ENCODE measurements at places on chromosomes 4 and X.

DNA sequence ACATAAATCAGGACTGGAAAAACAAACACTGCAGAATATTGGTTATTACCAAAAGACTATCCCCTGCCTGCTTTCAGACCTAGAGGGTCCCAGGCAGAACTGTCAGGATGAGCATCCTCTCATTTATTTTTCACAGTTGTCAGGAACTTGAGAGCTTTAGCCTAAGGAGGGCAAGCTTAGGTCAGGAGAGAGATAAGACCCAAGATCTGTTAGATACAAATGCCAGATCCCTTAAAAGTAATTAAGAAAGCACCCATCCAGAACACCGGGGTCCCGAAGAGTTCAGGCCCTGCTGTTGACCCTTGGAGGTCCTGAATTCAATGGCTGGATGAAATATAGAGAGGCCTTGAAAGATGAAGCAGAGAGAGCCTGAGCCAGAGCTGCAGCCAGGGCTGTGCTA lies 5.9 kb upstream of the MAGEB3 start:
- DNase-seq = no peak

- no peak for DNase-seq
Observed at GRCh38 chrX:8629871-8630270, 102.1 kb downstream of the ANOS1 start.

DNA sequence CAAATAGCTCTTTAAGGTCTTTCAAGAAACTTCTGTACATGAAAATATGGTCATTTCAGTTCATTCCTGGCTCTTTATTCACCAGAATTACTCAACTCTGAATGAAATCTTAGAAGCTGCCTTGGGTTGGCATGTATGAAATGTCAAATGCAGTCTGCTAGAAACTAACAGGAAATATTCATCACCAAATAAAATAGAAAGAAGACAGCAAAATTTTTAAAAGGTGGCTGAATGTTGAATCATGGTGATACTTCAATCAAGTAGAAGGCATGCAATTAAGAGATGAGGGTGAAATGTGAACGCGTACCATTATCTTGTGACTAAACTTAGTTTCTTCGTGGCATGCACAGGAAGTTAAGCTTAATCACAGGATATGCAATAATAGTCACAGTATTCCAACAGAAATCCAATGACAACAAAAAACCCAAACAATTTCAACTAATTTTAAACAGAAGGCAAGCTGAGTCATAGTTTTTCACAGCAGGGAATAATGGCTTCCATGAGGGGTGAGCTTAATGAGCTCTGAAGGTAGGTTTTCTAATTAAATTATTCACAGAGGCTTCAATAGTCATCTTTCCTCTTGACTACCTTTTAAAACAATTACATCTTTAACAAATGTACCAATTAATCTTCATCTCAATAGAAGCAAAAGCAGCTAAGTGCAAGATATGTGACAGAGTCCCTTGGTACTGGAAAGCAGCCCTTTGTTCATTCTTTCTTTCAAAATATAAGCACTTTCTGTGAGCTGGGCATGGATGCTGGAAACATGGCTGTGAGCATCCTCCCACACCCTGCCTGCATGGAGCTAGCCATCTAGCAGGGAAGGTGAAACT lies 44.5 kb downstream of the SCFD2 start:
- DNase-seq = no peak

GRCh38 chr4:15444879-15445547 lies 17.2 kb downstream of the C1QTNF7 start:
- no peak for DNase-seq

GRCh38 chr4:64718091-64718490 lies 308.8 kb upstream of the TECRL start:
- DNase-seq = no peak

DNA sequence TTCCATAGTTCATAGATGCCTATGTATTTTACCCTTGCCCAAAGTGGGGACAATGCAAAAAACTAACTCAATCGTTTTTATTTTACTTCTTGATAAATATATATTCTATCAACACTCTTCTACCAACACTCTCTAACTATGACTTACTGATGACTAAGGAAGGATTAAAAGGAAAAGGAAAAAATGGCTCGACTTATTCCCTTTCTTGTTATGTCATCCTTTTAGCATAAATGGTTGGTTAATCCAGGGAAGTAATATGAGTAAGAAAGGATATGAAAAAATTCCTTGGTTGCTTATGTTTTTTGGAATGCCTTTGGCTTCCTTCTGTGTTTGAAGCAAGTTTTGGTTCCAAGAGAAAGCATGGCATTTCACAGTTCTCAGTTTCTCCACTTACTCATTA lies 1087.1 kb downstream of the C4orf33 start:
- no peak for DNase-seq

DNA sequence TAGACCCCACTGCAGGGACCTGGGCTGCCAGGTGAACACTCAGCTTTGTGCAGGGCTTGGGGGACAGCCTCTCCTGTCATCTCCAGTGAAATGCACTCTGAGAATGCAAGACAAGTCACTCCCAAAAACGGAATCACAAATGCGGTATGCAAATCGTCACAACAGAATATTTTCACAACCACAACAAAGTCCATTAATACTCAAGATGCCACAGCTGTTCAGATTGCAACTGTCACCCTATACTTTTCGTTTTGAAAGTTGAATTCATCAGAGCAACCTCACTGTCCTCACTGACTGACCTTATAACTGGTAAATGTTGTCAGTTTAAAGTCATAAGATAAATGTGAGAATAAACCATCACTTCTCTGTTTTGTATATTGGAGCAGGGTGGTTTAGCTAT lies 16.6 kb downstream of the JAKMIP1 start:
- no peak for DNase-seq

GRCh38 chr4:15314974-15315373 lies 112.9 kb upstream of the C1QTNF7 start:
- no peak for DNase-seq

- no peak for DNase-seq
Observed at GRCh38 chr4:139689093-139689722, 23.6 kb downstream of the MGST2 start.

DNA sequence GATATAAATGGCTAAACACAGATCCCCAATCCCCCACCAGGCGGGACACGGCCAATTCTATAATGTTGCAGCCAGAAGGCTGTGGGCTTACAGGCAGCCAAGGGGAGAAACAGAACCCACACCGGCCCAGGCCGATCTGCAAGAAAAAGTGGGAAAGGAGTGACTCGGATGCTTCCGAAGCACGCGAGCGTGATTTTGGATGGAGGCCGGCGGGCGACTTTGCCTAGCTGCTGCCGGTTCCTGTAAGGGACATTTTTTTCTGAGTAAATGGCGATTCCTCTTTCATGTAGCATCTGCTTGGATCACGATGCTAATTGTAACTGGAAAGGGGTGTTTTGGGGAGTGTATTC lies 470.2 kb downstream of the PCDH19 start:
- DNase-seq = no peak

GRCh38 chr4:6668391-6668790 lies 25.3 kb upstream of the S100P start:
- no peak for DNase-seq

GRCh38 chr4:40289366-40290188 lies 45.6 kb upstream of the CHRNA9 start:
- DNase-seq = no peak

- no peak for DNase-seq
Observed at GRCh38 chr4:141391771-141392170, 171.1 kb downstream of the ZNF330 start.

DNA sequence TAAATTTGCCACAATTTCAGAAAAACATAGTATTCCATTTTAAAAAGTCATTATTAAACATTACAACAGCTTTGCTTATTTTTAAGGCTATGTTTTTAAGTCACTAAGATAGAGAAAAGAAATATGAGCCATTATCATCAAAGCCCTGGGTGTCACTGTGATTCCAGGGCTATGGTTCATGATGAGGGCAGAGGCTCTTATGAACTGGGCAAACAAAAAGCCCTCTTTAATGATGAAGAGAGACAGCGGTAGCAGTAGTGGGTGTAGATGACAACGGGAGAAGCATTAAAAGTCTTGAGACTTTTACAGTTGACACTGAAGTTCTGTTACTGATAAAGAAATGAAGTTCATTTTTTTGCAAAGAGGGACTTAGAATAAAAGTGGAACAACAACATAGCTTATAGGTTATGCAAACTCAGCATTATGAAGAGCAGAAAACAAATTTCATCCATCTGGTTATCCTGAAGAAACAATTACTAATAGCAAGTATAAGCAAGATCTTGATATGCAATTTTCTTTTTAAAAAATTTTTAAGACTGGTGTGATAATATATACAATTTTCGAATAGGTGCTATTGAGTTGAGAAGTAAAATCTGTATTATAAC lies 202.7 kb upstream of the ETNPPL start:
- DNase-seq = no peak

GRCh38 chr4:19913650-19914049 lies 338.1 kb upstream of the SLIT2 start:
- DNase-seq = no peak

GRCh38 chr4:86938771-86939520 lies 4.1 kb downstream of the AFF1 start:
- no peak for DNase-seq

- DNase-seq = no peak
Observed at GRCh38 chr4:77145842-77146185, 11.2 kb upstream of the CCNG2 start.

DNA sequence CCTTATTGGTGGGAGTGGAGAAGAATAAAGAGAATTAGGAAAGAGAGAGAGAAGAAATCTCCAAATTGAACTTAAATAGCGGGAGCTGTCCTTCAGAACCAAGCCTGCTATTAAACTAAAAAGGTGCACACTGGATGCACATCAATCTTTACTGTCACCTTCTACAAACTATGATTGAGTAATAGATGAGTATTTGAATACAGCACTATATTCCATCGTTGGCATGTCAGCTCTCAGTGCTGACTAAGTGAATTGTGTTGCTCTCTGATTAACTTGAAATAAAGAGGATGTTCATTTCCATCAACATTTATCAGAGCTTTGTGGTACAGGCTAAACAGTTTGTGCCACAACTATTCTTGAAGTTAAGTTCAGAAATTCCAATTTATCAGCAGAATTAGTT lies 143.7 kb upstream of the PABPC4L start:
- DNase-seq = no peak

DNA sequence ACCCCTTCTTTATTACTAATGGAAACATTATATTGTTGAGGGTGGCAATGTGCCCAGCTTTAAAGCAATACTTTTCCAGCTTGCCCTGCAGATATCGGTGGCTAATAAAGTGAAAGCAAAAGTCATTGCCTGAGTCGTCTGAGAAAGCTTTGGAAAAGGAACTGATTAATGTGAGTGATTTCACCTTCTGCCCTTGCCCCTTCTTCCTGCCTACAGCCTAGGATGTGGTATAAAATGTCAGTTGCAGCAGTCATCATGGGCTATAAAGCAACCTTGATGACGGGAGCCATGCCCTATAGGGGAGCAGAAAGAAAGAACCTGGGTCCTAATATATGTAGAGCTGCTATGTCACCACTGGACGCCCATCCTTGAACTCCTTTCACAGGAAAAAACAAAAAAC lies 132.4 kb upstream of the USP9X start:
- DNase-seq = no peak

GRCh38 chrX:148917441-148917840 lies 417.0 kb downstream of the AFF2 start:
- no peak for DNase-seq

- no peak for DNase-seq
Observed at GRCh38 chr4:85512446-85513205, 37.7 kb downstream of the ARHGAP24 start.

DNA sequence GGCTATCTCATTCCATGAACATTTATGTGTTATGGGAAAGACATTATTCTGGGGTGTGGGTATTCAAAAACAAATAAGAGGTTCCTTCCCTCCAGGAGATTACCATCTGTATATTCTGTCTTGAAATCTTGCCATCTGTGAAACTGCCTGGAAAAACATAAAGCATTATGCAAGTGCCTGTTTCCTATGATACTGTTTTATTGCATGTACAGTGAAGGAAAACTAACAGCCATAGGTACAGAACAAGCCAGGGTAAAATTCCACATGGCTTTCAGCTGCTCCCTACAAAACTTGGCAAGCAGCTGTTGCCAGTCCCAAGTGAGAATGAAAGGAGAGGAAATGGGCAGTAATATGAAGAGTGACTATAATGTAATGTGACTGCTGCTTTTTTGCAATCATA lies 136.0 kb downstream of the GUCY2F start:
- DNase-seq = no peak

DNA sequence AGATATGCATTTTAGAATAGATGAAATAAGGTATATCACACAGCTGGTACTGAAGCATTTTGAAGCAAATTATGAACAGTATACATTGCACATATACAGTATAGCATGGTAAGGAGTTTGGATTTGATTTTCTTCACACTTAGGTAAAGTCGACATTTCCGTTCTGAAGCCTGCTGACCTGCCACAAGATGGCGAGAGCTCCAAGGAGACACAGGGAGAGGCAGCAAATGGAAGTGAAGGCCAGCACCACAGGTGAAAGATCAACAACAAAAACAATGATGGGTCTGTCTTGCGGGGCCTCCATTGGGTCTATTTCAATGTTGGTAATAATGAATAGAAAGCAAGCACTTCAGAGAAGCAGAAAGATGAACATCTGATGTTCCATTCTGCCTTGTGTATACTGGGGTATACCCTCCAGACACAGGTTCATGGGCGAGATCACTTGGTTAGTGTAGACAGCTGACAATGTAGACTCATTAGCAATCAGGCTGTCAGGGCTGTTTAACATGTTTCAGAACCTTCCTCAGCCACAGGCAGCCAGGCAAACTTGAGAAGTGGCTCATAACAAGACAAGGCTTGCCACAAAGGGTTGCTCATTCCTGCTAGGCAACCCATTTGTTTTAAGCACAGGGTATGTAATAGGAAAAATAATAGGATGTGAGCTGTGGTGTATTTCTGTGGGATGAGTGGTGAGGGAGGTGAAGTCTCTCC lies 21.4 kb upstream of the NOX1 start:
- no peak for DNase-seq

GRCh38 chr4:152673489-152673888 lies 6.3 kb downstream of the TMEM154 start:
- no peak for DNase-seq

GRCh38 chr4:6196871-6197270 lies 3.5 kb downstream of the JAKMIP1 start:
- no peak for DNase-seq

DNA sequence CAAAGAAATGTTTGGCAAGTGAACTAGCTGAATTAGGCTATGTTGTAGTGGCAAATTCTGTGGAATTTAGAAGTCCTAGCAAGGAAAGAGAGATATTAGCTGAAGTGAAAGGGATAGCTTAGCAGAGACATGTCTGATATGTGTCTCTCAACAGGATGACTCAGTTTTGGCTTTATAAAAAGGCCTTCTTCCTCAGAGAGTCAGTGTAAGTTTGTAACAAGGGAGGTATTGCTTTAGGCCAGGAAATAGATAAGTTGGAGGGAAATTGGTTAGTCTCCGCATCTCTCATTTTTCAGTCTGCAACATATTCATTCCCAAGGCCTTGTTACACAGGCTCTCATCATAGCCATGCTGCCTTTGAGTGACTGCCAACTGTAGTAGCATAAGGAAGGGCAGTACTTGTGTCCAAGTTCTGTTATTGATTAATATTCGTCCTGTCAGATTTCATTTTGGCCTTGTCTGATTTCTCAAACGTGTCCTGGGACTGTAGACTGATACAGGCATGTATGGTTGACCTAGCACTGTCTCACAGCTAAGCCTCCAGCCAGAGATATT lies 4.0 kb downstream of the TMEM164 start:
- DNase-seq = no peak

GRCh38 chrX:46686003-46686645 lies 72.8 kb downstream of the SLC9A7 start:
- peak; percentile 12 for DNase-seq

Measured in stimulated activated CD4-positive, alpha-beta T cell treated with anti-CD3 and anti-CD28 coated beads, Interleukin-12 subunit alpha, Interleukin-12 subunit beta, amount 100 ng/mL, for 4 hours (primary cell).